HFFc6 (cell line): ENCODE measurements at places on chromosomes 16 and 17. TPM values are rescaled to one million over a fixed set of nuclear protein-coding genes. Genes with fewer than 3 reads are reported as not detected.

Gene MLYCD
- 1.4 and 2.3 TPM in 2 replicates for total RNA-seq

Gene TEX19
- 0.14 TPM in 1 of 3 replicates, not detected in the others for total RNA-seq

Gene SERPINF2
- total RNA-seq, result not detected in 3 replicates

Gene CACNG1
- not detected in 2 replicates for total RNA-seq

Gene CACNG5
- not detected in 3 replicates for total RNA-seq

Gene NPIPB8
- 0.31 TPM in 1 of 2 replicates, not detected in the other for total RNA-seq

Gene ABCA8
- total RNA-seq, result not detected in 2 replicates

Gene ABCC11
- 0.15 TPM in 1 of 3 replicates, not detected in the others for total RNA-seq

Gene ZNF423
- not detected in 3 replicates for total RNA-seq

Gene FOXO3B
- 3.2 to 4.1 TPM (median 3.3 TPM) in 3 replicates for total RNA-seq

Gene CYB5D1
- 10.8 to 15.3 TPM (median 12.0 TPM) in 3 replicates for total RNA-seq

Gene NOXO1
- total RNA-seq, result 0.28 and 0.42 TPM in 2 replicates

Gene PPP1R27
- total RNA-seq, result not detected in 2 replicates

Gene AGRP
- not detected in 3 replicates for total RNA-seq

Gene RPTOR
- 37.8 to 39.2 TPM (median 38.1 TPM) in 3 replicates for total RNA-seq

Gene ABHD15
- total RNA-seq, result 7.7 to 8.5 TPM (median 8.4 TPM) in 3 replicates

Gene HIC1
- total RNA-seq, result 42.7 to 53.3 TPM (median 45.0 TPM) in 3 replicates

Gene MT1F
- total RNA-seq, result not detected in 3 replicates

Gene WNK4
- 21.7 to 33.0 TPM (median 27.2 TPM) in 3 replicates for total RNA-seq

Gene HSPB9
- total RNA-seq, result not detected in 3 replicates

Gene WSCD1
- not detected in 3 replicates for total RNA-seq

Gene ZNF830
- total RNA-seq, result 12.3 to 13.0 TPM (median 12.4 TPM) in 3 replicates

Gene AOC2
- 0.30 to 0.66 TPM (median 0.53 TPM) in 3 replicates for total RNA-seq

Gene SPNS2
- total RNA-seq, result not detected in 3 replicates

Gene CTRB2
- not detected in 3 replicates for total RNA-seq

Gene CTRL
- 0.40 to 0.46 TPM (median 0.44 TPM) in 3 replicates for total RNA-seq

Gene CCL23
- total RNA-seq, result not detected in 3 replicates

Gene EVI2B
- 0.63 to 2.0 TPM (median 0.87 TPM) in 3 replicates for total RNA-seq

Gene TACO1
- 28.9 to 32.6 TPM (median 29.1 TPM) in 3 replicates for total RNA-seq

Gene SLC43A2
- 6.5 and 9.5 TPM in 2 replicates for total RNA-seq

Gene CARD14
- not detected in 3 replicates for total RNA-seq

Gene CMTM2
- total RNA-seq, result not detected in 3 replicates

Gene KRTAP1-1
- 0.21 to 1.0 TPM (median 0.55 TPM) in 3 replicates for total RNA-seq

Gene LGALS9C
- total RNA-seq, result 0.17 TPM in 1 of 3 replicates, not detected in the others

Gene CCL4
- total RNA-seq, result not detected in 3 replicates

Gene ABCA9
- not detected in 3 replicates for total RNA-seq

Gene CCL14
- total RNA-seq, result not detected in 3 replicates

Gene CACNA1H
- not detected in 3 replicates for total RNA-seq

Gene HSF4
- total RNA-seq, result 4.6 and 5.7 TPM in 2 replicates

Gene FOXN1
- total RNA-seq, result not detected in 3 replicates

Gene TEKT5
- not detected in 3 replicates for total RNA-seq

Gene RNF227
- 2.8 to 3.3 TPM (median 2.9 TPM) in 3 replicates for total RNA-seq

Gene SLC35G6
- total RNA-seq, result not detected in 3 replicates
